H4 (cell line): ENCODE measurements at places on chromosomes 1 and 21.
A peak's percentile ranks its signal among the peaks of the same experiment; 100 is the strongest.

DNA sequence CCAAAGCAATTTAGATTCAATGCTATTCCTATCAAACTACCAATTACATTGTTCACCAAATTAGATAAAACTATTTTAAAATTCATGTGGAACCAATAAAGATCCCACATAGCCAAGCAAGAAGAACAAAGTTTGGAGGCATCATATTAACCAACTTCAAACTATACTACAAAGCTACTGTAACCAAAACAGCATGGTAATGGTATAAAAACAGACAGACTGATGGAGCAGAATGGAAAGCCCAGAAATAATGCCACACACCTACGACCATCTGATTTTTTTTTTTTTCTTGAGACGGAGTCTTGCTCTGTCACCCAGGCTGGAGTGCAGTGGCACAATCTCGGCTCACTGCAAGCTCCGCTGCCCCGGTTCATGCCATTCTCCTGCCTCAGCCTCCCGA, 7.1 kb downstream of the ZNF124 start:
- DNase-seq: no peak

- DNase-seq: no peak
These were observed 40.0 kb upstream of the MAGOH start for GRCh38 chr1:53278298-53278725.

DNA sequence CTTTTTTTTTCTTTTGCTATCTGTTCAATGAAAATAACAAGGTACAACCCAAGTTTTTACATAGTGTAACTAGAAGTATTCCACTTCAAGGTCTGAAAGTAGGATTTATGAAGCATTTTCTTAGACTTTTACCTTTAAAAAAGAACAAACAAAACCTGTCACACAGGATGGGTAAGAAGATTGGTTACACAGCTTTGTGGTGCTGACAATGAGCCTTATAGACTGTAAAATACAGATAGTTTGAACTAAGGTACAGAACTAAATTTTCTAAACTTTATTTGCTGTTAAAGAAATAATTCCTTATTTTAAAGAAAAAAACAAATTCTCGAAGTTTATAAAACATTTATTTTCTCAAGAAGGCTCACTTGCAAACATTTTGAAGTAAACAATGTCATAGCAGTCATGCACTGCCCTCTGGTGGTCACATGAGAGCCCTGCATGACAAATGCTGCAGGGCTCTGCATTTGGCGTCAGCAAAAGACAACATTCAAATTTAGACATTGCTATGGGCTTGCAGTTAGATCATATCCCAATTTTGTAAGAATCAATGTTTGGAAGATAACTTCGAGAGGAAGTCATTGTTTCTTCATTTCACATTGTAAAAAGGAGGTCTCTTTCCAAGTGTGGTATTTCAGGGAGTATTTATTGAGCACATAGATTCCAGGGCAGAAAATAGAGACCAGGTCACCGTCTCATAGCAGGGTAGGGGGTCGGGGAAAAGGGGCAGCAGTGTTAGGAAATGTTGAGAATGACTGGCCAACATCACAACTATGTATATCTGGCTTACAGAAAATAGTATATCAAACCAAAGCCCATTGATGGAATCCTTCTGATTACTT, 115.3 kb upstream of the FMN2 start:
- peak; percentile 42 for DNase-seq

DNA sequence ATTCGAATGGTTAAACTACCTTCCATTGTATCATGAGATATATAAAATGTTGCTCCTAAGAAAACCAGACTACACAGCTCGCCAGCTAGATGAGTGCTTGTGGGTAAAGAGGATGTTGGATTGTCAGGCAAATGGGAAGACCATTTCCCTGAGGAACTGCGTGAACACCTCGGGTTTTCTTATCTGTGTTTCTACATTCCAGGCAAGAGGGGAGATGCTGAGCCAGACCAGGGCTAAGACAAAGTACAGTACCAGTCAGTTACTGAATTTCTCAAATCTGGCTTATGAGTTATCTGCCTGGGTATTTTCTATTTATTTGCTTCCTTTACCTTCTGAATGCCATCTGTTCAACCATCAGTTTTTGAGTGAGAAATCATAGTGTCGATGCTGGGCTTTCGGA, 170.8 kb downstream of the PLA2G4A start:
- DNase-seq: no peak

DNA sequence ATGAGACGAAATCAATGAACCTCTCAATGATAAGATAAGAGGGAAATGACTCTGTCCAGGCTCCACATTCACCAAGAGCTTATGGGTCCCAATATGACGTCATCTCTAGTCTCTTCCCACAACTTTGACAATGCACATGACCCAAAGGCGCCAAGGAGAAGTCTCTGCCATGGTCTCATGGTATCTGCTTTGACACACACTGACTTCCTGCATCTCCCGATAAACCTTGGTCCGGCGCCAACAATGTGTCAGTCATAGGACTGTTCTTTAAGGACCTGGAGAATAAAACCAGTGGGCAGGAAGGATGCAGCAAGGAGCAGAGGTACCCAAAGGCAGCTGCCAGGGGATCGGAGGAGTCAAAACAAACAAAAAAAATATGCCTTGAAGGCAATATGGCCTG, 46.9 kb upstream of the TMEM51 start:
- no peak for DNase-seq

GRCh38 chr1:242146652-242147051, 147.8 kb upstream of the MAP1LC3C start:
- DNase-seq: no peak

DNA sequence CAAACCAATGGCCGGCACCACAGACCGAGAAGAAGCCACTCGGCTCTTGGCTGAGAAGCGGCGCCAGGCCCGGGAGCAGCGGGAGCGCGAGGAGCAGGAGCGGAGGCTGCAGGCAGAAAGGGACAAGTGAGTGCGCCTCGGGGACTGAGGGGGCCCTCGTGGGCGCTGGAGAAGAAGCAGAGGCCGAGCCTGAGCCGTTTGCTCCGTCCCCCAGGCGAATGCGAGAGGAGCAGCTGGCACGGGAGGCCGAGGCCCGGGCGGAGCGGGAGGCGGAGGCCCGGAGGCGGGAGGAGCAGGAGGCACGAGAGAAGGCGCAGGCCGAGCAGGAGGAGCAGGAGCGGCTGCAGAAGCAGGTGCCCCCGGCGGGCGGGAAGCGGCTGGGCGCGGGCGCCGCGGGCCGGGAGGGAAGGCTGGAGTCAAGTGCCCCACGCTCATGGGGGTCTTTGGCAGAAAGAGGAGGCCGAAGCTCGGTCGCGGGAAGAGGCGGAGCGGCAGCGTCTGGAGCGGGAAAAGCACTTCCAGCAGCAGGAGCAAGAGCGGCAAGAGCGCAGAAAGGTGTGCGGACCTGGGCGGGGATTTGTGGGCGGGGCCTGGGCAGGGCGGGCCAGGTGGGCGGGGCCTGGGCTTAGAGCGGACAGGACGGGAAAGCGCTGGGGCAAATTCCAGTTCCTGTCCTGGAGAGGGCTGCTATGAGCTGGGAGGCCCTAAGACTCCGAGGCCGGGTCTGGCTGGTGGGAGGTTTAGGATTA, 22.7 kb downstream of the MAP7D1 start:
- no peak for DNase-seq

GRCh38 chr1:7591565-7591964, 179.5 kb upstream of the VAMP3 start:
- no peak for DNase-seq

DNA sequence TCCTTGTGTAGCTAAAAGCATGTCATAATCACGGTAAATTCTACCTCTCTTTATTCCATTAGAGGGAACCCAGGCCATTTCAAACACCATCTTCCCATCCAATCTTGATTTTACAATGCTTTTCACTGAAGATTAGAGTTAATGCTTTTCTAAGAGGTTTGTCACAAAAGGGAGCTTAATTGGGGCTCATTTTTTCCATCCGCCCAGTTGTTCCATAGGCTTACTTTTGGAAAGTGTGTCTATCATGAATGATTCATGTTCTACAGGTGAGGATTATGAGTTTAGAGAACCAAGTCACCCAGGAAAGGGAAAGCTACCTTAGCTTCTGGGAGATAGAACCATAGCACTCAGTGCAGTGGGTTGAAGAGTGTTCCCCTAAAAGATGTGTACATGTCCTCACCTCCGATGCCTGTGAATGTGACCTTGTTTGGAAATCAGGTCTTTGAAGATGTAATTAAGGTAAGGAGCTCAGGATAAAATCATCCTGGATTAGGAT, 286.9 kb upstream of the RUNX1 start:
- no peak for DNase-seq

GRCh38 chr1:11541956-11542355, 63.0 kb downstream of the DISP3 start:
- no peak for DNase-seq

DNA sequence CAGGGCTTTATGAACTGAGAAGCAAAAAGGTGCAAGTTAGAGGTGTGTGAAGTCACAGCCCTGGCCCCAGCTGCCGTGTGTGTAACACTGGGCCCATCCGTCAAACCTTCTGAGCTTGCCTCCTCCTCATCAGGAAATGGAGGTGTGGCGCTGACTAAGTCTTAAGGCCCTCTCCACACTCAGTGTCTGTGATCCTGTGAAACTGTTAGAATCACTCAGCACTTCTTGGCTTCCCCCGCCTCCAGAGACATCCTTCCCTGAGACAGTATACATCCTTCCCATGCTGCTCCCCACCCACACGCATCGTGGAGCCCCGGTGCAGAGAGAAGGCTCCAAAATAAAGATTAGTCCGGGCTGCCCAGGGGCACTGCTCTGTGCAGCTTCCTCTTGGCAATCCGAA, 33.3 kb downstream of the LRP8 start:
- no peak for DNase-seq

- DNase-seq: no peak
These were observed 505.8 kb downstream of the SMYD3 start for GRCh38 chr1:246001142-246001836.

GRCh38 chr1:193322211-193322610, 135.8 kb upstream of the B3GALT2 start:
- DNase-seq: peak; percentile 66
